AG04450 (cell line): ENCODE measurements at places on chromosomes 3 and 15. TPM values are rescaled to one million over a fixed set of nuclear protein-coding genes. Genes with fewer than 3 reads are reported as not detected.
A peak's percentile ranks its signal among the peaks of the same experiment; 100 is the strongest.

DNA sequence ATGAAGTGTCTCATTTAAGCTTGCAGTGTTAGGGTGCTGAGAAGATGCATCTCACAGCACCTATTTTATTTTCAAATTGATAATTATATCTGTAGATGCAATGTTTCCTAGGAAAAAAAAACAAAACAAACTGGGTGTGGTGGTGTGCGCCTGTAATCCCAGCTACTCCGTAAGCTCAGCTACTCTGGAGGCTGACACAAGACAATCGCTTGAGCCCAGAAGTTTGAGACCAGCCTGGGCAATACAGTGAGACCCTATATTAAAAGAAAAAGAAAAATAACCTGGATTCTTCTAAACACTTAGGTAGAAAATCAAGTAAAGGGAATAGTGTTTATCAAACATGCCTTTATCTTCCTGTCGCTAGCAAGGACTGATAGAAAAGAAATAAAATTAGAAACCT is 1.9 kb downstream of the MINDY2 start:
- DNase-seq: no peak

Gene SAMD7
- not detected in 2 replicates for polyA plus RNA-seq

GRCh38 chr3:40930131-40930538 is 269.2 kb upstream of the CTNNB1 start:
- no peak for DNase-seq

- no peak for DNase-seq
Measured at GRCh38 chr15:33908406-33908805, 59.9 kb upstream of the CHRM5 start.

DNA sequence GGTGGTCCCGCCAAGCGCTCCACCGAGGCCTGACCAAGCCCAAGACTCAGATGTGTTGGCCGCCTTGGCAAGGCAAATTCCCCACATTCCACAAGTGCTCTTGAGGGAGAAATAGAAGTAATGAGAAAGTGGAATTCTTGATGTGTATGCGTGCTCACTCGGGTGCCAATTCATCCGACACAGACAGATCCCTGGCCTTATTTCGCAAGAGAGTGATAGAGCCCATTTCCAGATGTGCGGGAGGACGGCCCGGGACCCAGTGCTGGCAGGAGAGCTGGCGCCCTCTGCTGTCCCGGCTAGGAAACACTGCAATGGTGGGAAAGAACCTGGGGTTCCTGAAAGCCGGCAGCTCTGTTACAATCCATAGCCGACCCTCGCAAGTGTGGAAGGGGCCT is 76.0 kb downstream of the HMG20A start:
- peak; percentile 95 for DNase-seq
